Iris pigment epithelial cell (primary cell): ENCODE measurements at places on chromosomes 11 and 22.

GRCh38 chr11:124536520-124536919 lies 6.9 kb downstream of the OR8B12 start:
- DNase-seq: peak; percentile 96

- no peak for DNase-seq
Observed at GRCh38 chr11:64842851-64843685, 1.4 kb downstream of the CDC42BPG start.

DNA sequence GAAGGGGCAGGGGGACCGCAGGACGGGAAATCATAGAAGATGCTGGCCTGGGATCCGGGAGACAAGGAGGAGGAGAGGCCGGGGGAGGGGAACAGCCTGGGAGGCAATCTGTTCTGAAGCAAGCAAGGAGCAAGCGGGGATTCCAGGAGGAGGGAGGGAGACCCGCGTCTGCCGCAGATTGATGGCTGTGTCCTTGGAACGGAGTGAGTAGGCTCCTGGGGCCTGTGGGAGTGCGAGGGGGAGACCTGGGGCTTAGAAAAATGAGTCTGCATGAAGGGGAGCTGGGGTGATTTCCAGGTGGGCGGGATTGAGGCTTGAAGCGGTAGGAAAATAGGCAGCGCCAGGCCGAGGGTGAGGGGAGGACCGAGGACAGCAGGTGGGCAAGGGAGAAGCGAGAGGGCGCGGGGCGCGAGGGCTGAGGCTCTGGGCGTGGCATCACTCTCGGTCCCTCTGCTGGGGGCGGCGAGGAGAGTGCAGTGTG lies 1.6 kb upstream of the LRRC55 start:
- DNase-seq: no peak

GRCh38 chr11:119571311-119571710 lies 148.3 kb upstream of the THY1 start:
- DNase-seq: no peak

DNA sequence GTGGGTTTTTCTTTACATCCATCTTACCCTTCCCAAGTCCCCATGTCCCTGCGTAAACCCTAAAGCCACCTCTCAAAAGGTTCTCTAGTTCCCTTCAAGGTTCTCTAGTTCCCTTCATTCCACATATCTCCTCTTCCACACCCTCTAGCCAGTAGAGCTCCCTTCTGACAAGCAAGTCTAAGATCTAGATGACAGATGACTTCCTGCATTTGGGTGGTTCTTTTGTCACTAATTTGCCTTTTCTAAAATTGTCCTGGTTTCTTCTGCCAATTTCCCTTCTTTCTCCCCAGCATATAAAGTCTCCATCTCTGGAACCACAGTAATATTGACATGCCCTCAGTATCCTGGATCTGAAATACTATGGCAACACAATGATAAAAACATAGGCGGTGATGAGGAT lies 7.8 kb downstream of the CD3E start:
- no peak for DNase-seq

GRCh38 chr11:78268591-78269410 lies 80.1 kb downstream of the USP35 start:
- peak; percentile 34 for DNase-seq
